ENCODE measurements at places on chromosomes 13 and 19.

- no peak for DNase-seq
Observed at GRCh38 chr13:49516467-49516866, 20.7 kb downstream of the PHF11 start.

DNA sequence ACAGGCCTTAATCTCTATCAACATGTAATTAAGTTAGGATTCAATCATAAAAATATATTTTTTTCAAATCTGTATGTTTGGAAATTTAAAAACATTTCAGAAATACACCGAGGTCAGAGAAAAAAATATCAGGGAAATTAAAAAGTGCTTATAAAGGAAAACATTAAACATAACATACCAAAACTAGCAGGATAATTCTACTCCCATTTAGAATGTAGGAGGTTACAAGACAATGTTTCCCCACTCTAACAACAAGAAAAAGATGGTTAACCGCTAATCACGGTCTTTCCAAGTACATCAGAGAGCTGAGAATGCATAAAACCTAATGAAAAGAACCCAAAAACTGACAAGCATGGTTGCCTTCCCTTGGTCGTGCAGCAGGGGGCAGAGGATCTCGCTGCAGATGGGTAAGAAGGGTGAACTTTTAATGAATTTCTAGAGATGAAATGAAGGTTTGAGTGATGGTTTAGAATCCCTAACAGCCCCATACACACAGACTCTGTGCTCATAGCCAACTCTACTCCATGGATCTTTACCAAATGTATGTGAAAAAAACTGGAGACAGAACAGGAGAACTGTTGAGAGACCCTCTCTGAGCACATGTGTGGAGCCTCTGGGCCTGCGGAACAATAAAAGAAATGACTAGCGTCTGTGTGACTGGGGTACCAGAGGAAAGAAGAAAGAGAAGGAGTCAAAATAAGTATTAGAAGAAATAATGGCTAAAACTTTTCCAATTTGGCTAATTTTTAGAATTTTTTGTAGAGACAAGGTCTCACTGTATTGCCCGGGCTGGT is 51.3 kb upstream of the LSM14A start:
- DNase-seq = peak; percentile 66

- DNase-seq = no peak
Observed at GRCh38 chr19:34991542-34992333, 8.4 kb upstream of the GRAMD1A start.

GRCh38 chr13:92901739-92902138 is 324.9 kb upstream of the GPC6 start:
- no peak for DNase-seq
